Activated CD4-positive, alpha-beta T cell treated with anti-CD3 and anti-CD28 coated beads, Interleukin-2, amount 50 U/mL, for 48 hours (primary cell): ENCODE measurements at places on chromosomes 5 and 9.

DNA sequence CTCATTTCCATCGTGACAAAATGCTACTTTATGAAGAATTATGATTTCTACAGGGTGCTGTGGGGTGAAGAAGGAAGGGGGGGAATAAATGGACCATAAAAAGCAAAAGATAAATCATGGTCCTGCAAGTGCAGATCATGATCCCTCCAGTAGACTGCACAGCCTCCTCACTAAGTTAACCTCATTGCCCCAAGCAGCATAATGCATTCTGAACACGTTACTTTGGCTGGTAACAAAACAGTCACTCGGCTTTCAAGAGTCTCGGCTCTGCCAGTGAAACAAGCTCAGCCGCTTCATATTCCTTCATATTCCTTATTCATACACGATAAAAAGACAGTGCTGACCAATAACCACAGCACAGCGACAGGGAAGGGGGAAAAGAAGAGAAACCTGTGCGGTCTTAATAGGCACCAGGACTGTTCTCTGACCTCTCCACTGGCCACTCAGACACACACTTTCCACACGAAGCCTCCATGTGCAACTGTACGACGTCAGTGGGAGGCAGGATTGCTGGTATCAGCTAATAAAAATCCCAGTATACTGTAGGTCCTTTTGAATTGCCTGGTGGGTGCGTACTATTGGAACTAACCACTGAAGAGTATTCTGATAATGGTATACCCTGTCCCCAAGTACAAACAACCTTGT is 60.5 kb downstream of the ANKH start:
- no peak for DNase-seq

- no peak for DNase-seq
Observed at GRCh38 chr5:115360046-115360685, 63.7 kb upstream of the CCDC112 start.

GRCh38 chr9:95091601-95092261 is 225.8 kb downstream of the FANCC start:
- no peak for DNase-seq

GRCh38 chr5:169710675-169711074 is 73.6 kb downstream of the DOCK2 start:
- no peak for DNase-seq

- DNase-seq, result no peak
Observed at GRCh38 chr5:93607367-93608258, 24.6 kb downstream of the NR2F1 start.

DNA sequence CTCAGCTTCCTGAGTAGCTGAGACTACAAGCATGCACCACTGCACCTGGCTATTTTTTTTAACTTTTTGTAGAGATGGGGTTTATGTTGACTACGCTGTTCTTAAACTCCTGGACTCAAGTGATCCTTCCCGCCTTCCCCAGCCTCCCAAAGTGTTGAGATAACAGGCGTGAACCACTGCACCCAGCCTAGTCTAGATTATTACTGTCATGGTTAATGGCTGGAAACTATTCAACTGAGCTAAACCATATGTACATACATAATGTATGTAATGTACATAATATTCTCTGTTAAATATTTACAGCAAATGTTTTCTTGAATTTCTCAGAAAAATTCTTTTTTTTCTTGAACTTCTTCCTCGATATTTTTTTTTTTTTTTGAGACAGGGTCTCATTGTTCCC is 21.3 kb downstream of the PPP2CA start:
- no peak for DNase-seq

- no peak for DNase-seq
Observed at GRCh38 chr5:10588109-10588775, 24.4 kb downstream of the ANKRD33B start.

DNA sequence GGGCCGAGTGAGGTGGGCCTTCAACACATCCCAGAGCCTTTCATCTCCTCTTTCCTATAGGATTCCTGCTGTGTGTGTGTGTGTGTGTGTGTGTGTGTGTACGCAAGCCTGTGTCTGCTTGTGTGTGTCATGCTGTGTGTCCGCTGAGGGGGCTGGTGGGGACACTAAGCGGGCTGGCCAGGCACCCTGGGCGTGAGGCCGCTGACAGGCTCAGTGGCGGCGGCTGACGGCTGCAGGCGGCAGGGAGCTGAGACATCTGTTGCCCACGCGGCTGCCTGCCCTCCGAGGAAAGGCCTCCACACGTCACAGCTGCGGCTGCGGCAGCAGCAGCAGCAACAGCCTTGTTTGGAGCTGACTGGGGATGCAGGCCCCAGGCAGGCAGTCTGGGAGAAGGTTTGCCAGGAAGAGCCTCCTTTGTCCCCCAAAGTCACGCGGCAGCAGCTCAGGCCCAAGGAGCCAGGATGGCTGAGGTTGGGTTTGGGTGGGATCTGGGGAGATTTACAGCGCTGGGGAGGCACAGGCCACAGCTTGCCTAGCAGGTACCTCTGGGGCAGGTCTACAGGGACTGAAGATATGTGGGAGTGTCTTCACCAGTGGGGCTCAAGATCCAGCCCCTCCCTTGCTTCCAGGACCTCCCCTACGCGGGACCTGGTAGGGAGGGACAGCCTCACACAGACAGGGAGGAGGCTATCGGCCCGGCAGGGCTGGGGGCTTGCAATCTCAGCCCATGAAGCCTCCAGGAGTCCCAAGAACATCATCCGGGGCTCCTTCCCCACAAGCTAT is 1.8 kb downstream of the PDLIM4 start:
- DNase-seq, result no peak

GRCh38 chr9:16070455-16071145 is 517.8 kb downstream of the CCDC171 start:
- DNase-seq, result no peak

DNA sequence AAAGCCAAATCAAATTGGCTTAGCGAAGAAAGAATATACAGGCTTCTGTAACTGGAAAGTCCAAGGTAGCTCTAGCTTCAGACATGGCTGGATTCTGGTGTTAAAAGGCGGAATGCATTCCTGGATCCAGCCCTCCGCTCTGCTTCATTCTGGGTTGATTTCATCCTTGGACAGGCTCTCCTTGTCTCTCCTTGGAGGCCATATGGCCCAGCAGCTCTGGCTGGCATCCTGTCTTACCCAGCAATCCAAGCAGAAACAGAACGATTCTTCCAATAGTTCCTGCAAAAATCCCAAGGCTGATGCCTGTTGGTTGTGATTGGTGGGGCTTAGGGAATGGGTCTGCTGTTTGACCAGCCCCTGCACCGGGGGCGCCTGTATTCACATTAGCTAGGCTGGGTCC is 37.0 kb upstream of the SAP30L start:
- DNase-seq, result no peak

DNA sequence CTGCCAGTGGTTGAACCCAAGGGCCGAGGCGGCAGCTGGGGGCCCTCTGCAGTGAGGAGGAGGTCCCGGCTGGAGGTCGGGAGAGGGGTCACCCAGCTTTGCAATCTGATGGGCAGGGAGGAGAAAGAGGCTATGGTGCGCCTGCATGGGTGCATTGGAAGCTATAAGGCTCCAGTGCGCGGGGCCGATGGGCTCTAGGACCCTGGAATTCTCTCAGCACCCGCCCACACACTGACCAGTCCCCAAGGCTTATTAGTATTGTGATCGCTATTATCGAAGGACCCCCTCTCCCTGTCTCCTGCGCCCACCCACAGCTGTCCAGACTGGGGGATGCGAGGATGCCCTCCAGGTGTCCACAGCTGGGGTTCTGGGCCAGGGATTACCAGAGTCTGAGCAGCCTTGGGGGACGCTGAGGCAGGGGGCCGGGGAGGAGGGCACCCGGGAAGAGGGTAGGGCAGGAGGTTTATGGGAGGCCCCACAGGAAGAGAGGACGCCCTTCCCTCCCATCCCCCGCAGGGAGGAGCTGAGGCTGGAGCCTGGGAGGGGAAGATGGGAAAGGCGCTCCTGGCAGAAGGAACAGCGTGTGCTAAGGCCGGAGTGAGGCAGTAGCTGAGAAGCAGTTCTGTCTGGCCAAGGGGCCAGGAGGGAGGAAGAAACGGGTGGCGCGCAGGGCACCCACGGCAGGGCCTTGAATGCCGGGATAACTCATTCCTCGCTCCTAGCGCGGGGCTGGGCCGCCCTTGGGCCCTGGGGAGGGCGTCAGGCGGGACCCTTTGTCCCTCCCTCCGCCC is 24.2 kb downstream of the C9orf50 start:
- no peak for DNase-seq

DNA sequence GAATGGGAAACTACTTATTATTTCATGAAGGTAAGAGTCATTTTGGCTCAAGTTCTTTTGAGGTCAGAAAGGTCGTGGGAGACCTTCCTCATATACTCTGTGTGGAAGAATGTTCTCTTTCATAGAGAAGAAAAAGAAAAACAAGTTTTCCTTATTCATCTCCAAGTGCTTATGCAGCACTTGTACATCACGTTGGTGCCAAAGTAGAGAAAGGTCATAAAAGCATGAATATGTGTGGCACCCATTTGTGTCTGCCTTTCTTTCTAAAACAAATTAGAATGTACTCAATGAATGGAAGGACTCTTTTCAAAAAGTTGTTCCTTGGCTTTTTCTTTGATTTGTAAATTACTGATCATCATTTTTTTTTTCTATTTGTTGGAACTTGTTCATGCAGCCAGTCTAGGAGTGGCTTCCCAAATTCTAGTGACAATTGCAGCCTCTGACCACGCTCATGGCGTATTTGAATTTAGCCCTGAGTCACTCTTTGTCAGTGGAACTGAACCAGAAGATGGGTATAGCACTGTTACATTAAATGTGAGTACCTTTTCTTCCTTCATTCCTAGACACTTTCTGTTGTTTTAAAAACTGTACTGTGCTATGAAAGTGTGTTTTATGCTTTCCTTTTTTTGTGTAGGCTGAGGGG is 122.4 kb downstream of the ADGRV1 start:
- no peak for DNase-seq

- DNase-seq, result no peak
Observed at GRCh38 chr9:105608721-105609598, 51.0 kb downstream of the FKTN start.

DNA sequence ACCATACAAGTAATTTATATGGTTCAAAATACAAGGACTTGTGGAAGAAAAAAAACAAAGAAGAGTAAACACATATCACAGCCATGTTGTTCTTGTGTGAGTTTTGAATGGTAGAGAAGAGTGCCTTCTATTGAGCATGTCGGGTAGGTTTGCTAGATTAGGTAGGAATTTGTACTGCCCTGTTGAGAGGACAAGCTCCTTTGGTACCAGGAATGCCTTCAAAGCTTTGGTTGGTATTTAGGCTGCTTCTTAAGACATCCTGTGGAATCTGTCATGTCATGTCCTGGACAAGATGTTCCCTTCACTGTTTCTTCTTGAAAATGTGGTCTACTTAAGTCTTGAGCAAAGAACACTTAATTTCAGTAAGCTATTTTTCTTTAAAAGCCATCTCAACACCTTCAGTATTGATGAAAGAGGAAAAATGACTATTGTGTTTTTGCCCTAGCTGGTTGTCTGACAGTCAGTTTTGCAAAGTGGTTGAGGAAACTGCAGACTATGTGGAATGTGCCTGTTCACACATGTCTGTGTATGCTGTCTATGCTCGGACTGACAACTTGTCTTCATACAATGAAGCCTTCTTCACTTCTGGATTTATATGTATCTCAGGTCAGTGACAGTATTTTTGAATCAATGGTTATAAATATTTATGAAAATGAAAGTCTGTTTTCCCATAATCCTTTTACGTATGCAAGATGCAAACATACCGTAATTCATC is 296.9 kb downstream of the ADGRV1 start:
- no peak for DNase-seq

DNA sequence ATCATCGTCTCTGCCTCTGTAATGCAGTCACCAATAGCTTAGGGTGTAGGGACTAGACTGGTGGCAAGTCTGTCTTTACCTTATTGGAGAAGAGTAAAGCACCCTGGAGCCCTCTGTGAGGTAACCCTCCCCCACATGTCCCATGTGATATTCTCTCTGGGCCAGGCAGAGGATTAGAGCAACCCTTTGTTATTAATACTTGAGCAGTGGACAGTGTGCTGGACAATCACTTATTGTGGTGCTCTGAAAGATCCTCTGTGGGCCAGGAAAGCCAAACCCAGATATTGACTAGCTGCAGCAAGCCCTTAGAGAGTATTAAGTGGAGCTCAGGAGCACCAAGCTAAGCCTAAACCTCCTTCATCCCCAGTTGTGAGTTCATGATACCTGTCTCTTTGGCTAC is 139.7 kb upstream of the RUSC2 start:
- no peak for DNase-seq

- peak; percentile 95 for DNase-seq
Observed at GRCh38 chr9:136882109-136882946, 4.0 kb upstream of the TRAF2 start.

DNA sequence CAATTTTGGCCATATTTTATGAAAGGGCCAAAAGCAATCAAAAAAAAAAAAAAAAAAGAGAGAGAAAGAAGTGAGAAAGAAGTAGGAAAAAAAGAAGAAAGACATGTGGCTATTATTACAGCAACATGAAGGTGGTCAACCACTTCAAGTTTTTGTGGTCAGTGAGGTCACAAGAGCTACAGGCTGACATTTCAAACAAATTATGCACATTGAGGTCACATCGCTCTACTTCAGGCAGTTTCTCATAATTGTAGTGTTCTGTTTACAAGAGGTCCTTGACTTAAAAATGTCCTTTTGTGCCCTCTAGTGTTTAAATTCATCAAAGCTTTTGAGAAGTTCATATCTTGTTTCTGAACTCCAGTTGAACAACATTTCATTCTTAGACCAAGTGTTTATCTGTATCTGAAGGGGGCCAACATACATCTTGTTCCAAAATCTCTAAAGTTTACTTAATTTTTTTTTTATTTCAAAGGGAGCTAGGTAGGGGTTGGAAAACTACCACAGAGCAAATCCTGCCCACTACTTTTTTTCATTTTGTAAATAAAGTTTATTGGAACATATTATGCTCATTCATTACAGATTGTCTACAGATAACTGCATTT is 513.1 kb downstream of the PDE4D start:
- DNase-seq, result no peak

GRCh38 chr5:40043916-40044315 is 619.1 kb upstream of the DAB2 start:
- no peak for DNase-seq

DNA sequence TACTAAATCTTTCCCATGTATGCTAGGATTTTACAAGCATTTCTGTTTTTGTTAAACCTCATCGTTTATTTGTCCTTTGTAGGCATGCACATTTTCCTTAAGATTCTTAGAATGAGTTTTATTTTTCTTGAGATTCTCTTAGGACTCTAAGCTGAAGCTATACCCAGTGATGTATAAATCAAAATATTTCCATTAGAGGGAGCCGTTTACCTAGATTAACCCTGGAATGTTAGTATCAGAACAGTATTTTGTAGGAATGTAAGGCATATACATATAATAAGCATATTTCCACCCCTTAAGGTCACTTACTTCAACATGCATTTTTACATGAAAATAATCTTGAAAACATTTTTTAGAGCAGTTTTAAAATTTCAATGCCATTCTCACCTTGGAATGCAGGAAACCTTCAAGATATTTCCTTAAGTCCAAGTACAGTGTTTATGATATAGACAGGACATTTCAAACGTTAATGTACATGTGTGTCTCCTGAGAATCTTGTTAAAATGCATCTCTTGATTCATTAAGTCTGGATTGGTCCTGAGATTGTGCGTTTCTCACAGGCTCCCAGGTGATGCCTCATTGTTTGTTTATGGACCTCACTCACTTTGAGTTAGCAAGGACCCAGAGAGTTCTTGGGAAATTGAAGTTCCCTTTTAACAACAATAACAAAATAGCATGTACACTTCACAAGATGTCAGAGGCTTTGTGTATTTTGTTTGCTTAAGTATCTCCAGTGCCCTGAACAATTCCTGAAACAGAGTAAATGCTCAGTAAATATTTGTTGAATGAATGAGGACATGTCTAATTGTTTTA is 34.9 kb upstream of the FCHO2 start:
- no peak for DNase-seq
